CD8-positive, alpha-beta memory T cell (primary cell): ENCODE measurements at places on chromosomes 6 and 20. TPM values are rescaled to one million over a fixed set of nuclear protein-coding genes. Genes with fewer than 3 reads are reported as not detected.

DNA sequence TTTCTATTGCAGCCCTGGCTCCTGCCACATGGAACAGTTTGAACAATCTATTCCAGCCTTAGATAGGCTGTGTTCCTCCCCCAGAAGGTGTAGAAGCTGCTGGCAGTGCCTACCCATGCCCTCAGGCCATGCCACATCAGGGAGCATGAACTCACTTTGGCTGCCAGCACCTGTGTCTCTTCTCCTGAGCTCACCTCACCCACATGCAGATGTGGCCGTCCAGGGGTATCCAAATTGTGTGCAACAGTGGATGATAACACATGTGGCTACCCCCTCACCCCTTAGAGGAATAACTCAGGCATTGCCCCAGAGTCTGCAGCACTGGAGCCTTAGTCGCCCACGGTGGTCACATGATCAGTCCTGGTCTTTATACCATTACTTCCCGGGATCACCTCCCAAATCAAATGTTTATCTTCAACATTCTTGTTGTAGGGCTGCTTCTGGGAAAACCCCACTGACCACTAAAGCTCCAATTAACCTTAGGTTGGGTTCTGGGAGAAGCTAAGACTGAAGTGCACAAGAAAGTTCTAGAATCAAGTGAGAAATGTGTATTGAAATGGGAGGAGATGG is 110.4 kb downstream of the BANF2 start:
- H3K4me1 ChIP-seq: no peaks in the 10 kb centered on the region
- no peak for DNase-seq
- H3K27ac ChIP-seq: no peak overlapping the region
- H3K4me3 ChIP-seq: no peak overlapping the region
- H3K27me3 ChIP-seq: no peaks in the 10 kb centered on the region

GRCh38 chr6:128439627-128440026 is 80.8 kb downstream of the PTPRK start:
- no peaks in the 10 kb centered on the region for H3K4me1 ChIP-seq
- no peaks in the 10 kb centered on the region for H3K27me3 ChIP-seq
- no peak overlapping the region for H3K4me3 ChIP-seq
- H3K27ac ChIP-seq: no peak overlapping the region
- no peaks in the 10 kb centered on the region for H3K36me3 ChIP-seq
- no peak for DNase-seq

DNA sequence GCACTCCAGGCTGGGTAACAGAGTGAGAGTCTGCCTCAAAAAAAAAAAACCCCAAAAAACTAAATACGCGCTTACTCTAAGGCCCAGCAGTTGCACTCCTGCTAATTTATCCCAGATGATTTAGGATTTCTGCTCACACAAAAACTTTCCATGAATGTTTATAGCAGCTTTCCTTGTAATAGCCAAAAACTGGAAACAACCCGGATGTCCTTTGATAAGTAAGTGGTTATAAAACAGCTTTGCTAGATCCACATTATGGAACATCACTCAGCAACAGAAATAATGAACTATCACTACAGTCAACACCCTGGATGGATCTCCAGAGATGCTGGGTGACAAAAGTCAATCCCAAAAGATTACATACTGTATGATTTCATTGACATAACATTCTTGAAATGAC is 220.4 kb upstream of the JARID2 start:
- no peak overlapping the region for H3K4me3 ChIP-seq
- no peak overlapping the region for H3K27ac ChIP-seq
- peaks cover 6% of the 10 kb centered on the region for H3K4me1 ChIP-seq
- H3K27me3 ChIP-seq: no peaks in the 10 kb centered on the region
- H3K36me3 ChIP-seq: no peaks in the 10 kb centered on the region
- DNase-seq: no peak

- H3K27me3 ChIP-seq: no peaks in the 10 kb centered on the region
- no peak overlapping the region for H3K4me3 ChIP-seq
- no peaks in the 10 kb centered on the region for H3K4me1 ChIP-seq
- no peaks in the 10 kb centered on the region for H3K36me3 ChIP-seq
Measured at GRCh38 chr20:12093057-12093796, 175.5 kb downstream of the BTBD3 start.

GRCh38 chr6:12403947-12404647 is 113.9 kb downstream of the EDN1 start:
- no peaks in the 10 kb centered on the region for H3K4me1 ChIP-seq
- no peak for DNase-seq
- H3K36me3 ChIP-seq: no peaks in the 10 kb centered on the region
- no peaks in the 10 kb centered on the region for H3K27me3 ChIP-seq
- no peak overlapping the region for H3K27ac ChIP-seq

- peak; percentile 67 for DNase-seq
- no peak overlapping the region for H3K4me3 ChIP-seq
- H3K27ac ChIP-seq: no peak overlapping the region
- H3K4me1 ChIP-seq: peaks cover 33% of the 10 kb centered on the region
Measured at GRCh38 chr6:141848029-141848890, 284.5 kb upstream of the GJE1 start.

DNA sequence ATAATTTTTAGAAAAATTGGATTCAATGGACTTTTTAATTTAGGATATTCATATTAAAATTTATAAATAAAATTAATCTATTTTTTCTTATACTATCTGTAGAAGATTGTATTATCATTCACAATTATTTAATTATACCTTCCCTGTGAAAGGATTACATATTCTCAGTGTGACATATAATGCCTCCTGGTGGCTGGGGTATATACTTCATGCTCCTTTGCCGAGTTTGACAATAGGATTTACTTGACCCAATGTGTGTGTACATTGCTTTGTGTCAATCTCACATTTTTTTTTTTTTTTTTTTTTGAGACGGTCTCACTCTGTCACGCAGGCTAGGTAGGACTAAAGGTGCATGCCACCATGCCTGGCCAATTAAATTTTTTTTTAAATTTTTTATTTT is 230.0 kb upstream of the CHD6 start:
- no peak overlapping the region for H3K27ac ChIP-seq
- H3K27me3 ChIP-seq: no peaks in the 10 kb centered on the region
- H3K4me3 ChIP-seq: no peak overlapping the region

DNA sequence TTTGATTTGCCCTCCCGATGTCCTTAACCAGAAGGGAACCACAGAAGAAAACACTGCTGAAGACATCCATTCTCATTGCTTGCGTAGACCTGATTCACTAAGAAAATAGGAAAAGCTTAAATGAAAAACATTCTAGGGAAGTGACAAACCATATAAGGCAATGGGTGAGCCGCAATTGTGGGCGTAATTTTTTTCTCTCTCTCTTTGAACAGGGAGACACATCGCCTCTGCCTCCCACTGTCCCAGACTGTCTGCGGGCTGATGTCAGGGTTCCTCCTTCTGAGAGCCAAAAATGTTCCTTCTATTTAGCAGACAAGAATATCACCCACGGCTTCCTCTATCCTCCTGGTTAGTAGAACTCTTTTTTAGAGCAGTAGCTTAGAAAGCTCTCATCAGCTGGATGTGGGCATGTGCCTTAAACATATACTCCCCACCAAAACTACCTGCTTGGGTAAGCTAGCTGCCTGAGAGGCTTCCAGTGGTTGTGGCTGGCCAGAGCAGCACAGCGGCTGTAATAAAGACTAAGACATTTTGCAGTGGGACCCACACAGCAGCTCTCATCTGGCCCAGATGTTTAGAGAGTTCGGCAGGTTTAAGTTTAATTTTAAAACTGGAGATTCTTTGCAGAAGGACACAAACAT is 22.7 kb upstream of the CTAGE9 start:
- no peaks in the 10 kb centered on the region for H3K27me3 ChIP-seq
- H3K27ac ChIP-seq: no peak overlapping the region
- H3K4me1 ChIP-seq: no peaks in the 10 kb centered on the region

- no peak for DNase-seq
- H3K4me1 ChIP-seq: no peaks in the 10 kb centered on the region
- H3K27me3 ChIP-seq: no peaks in the 10 kb centered on the region
Measured at GRCh38 chr6:11414176-11414963, 123.2 kb upstream of the TMEM170B start.

DNA sequence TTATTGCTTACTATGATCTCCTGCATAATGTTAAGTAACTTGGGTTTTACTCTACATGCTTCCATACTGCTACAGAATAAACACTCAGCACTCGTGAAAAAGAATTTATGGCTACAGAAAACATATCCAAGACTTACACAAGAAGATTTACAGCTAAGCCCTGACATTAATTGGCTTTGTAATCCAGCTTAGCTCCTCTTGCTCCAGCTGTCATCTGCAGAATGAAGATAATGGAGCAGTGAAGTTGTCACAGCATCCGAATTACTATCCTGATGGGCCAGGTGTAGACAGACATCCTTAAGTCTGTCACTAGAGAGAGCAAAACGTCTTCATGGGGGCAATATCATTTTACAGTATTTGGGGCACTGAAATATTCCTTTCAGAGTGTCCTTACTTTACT is 155.3 kb downstream of the PRKN start:
- no peaks in the 10 kb centered on the region for H3K27me3 ChIP-seq
- H3K27ac ChIP-seq: no peak overlapping the region
- no peaks in the 10 kb centered on the region for H3K36me3 ChIP-seq

GRCh38 chr6:157265635-157266034 is 57.7 kb downstream of the TMEM242 start:
- DNase-seq: no peak
- H3K4me1 ChIP-seq: no peaks in the 10 kb centered on the region
- no peaks in the 10 kb centered on the region for H3K36me3 ChIP-seq
- H3K4me3 ChIP-seq: no peak overlapping the region
- H3K27me3 ChIP-seq: no peaks in the 10 kb centered on the region

DNA sequence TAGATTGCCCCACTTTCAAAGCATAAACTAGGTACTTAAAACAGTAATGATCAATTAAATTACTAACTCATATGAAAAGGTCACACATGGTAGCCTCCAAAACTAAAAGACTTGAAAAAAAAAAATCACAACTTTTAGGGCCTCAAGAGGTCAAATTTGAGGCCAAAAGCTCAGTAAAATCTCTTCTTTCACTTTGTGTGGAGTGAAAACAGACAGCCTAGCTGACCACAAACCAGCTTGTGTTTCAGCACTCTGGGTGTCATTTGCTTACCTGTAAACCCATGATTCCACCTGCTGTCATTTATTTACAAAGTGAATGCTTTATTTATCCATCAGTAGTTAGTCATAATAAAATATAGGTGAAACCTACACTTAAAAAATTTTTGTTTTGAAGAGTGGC is 34.0 kb downstream of the GNAS start:
- peaks cover 8% of the 10 kb centered on the region for H3K4me1 ChIP-seq
- no peak overlapping the region for H3K27ac ChIP-seq
- H3K4me3 ChIP-seq: no peak overlapping the region
- no peaks in the 10 kb centered on the region for H3K36me3 ChIP-seq
- DNase-seq: no peak

DNA sequence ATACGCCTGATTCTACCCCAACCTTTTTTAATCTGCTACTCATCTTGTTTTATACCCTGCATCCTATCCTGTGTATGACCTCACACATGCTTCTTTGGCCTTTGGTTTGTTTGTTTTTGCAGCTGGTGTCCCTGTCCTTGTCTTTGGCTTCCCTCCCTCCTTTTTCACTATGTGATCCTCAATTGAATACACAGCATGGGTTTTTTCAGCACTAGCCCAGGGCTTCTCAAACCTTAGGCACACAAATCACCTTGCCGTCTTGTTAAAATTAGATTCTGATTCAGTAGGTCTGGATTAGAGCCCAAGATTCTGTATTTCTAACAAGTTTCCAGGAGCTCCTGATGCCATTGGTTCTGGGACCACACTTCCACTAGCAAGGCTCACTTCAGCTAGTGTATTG is 321.5 kb upstream of the MAN1A1 start:
- H3K4me1 ChIP-seq: no peaks in the 10 kb centered on the region
- DNase-seq: no peak
- no peaks in the 10 kb centered on the region for H3K36me3 ChIP-seq
- H3K27me3 ChIP-seq: no peaks in the 10 kb centered on the region
- no peak overlapping the region for H3K27ac ChIP-seq

- no peaks in the 10 kb centered on the region for H3K36me3 ChIP-seq
- no peaks in the 10 kb centered on the region for H3K27me3 ChIP-seq
- H3K27ac ChIP-seq: no peak overlapping the region
Measured at GRCh38 chr6:109024784-109025183, 69.9 kb downstream of the SESN1 start.

DNA sequence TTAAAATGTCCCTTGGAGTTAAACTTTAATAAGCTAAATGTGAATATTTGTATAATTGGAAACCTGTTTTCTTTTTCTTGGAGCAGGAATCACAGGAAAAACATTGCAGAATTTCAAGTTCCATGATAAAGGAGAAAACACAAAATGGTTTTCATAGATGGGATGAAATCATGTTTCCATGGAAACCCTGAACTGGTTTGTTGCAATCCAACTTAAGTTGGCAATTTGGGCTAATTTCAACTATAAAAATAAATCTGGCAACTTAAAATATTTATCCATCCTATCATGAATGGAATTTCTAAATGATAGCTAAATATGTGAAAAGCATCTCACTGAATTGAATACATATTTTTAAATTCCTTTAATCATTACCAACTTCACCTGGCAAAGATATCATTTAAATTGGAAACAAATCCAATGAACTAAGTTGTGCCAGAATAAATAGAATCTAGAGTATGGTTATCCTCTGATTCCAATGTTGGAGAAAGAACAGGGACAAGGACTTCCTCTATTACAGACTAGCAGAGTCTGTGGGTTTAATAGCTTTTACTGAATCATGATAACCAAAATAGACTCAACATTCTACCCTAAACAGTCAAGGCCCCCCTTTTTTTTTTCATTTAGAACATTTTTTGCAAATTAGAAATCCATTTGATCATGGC is 33.2 kb downstream of the COL21A1 start:
- H3K36me3 ChIP-seq: no peaks in the 10 kb centered on the region
- H3K27ac ChIP-seq: no peak overlapping the region
- H3K4me1 ChIP-seq: no peaks in the 10 kb centered on the region
- H3K4me3 ChIP-seq: no peak overlapping the region
- DNase-seq: no peak

GRCh38 chr20:50695135-50695872 is 4.0 kb upstream of the RIPOR3 start:
- peaks cover 5% of the 10 kb centered on the region for H3K27me3 ChIP-seq
- no peak for DNase-seq
- H3K4me3 ChIP-seq: no peak overlapping the region

- no peak overlapping the region for H3K4me3 ChIP-seq
- H3K27ac ChIP-seq: no peak overlapping the region
- no peaks in the 10 kb centered on the region for H3K4me1 ChIP-seq
- H3K36me3 ChIP-seq: no peaks in the 10 kb centered on the region
- peaks cover 49% of the 10 kb centered on the region for H3K27me3 ChIP-seq
Measured at GRCh38 chr6:27558028-27558724, 85.3 kb upstream of the ZNF184 start.

GRCh38 chr6:150492507-150492906 is 107.2 kb upstream of the PLEKHG1 start:
- H3K27ac ChIP-seq: no peak overlapping the region
- H3K27me3 ChIP-seq: no peaks in the 10 kb centered on the region
- no peak for DNase-seq
- H3K4me3 ChIP-seq: no peak overlapping the region

Gene FITM2
- 2.4 TPM for total RNA-seq

Gene RIPOR3
- total RNA-seq: not detected

Gene ZFAND3
- total RNA-seq: 29.4 TPM

Gene APOM
- total RNA-seq: 3.3 TPM

Gene FAM83C
- not detected for total RNA-seq

Gene CDH4
- total RNA-seq: not detected

Gene GTSF1L
- total RNA-seq: not detected

Gene KCNK16
- not detected for total RNA-seq

Gene NKAIN4
- total RNA-seq: not detected

Gene GPR63
- total RNA-seq: 1.6 TPM

Gene STMND1
- total RNA-seq: 0.40 TPM
